Stimulated activated CD8-positive, alpha-beta memory T cell treated with anti-CD3 and anti-CD28 coated beads, Interleukin-2, amount 100 ng/mL, for 48 hours (primary cell): ENCODE measurements at places on chromosomes 2 and 18.

GRCh38 chr2:31729442-31730092, 148.8 kb upstream of the SRD5A2 start:
- DNase-seq, result no peak

DNA sequence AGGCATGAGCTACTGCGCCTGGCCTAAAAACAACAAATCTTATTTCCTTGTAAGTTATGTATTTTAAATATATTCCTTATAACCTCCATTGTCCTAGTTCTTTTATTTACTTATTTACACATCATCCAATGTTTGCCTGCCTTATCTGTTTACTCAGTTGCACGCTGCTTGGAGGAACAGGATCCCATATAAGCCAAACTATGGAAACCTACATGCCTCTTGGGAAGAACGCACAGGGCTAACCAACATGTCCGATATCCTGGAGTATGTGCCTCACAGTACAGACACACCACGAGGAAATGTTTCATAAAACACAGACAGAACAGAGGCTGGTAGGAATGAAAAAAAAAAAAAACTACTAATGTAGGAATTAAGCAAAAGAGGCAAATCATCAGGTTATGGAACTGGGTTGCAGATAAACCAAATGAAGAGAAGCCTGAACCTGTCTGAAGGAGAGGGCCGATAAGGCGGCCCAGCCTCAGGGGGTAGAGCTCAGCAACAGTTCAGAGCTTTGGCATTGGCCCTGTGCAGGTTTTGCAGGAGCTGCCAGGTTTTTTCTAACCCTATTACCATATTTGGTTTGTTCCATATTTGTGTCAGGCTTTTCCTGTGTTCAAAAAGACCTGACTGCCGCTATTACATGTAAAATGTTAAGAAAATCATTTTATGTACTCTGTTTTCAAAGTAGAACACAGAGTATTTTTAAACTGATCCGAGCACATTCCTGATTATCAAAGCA, 19.9 kb upstream of the SP3 start:
- no peak for DNase-seq

DNA sequence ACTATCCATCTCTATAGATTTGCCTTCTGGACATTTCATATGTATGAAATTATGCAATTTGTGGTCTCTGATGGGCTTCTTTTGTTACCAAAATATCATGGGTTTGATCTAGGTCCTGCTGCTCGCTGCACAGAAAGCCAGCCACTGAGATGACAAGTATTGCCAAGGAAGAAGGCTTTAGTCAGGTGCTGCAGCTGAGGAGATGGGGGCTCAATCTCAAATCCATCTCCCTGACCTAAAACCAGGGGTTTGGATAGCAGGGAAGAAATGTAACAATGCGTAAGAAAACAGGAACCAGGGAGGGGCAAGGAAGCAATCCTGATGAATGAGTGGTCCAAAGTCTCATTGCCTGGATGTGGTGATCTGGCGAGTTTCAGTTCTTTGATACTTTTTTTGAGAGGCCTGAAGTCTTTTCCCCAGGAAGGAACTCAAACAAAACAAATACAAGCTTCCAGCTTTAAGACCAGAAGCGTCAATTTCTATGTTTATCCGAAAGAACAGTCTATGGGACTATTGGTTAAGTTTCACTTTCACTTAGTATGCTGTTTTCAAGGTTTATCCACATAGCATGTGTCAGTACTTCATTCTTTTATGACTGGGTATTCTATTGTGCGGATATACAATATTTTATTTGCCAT, 3.4 kb upstream of the CKAP2L start:
- DNase-seq, result no peak

DNA sequence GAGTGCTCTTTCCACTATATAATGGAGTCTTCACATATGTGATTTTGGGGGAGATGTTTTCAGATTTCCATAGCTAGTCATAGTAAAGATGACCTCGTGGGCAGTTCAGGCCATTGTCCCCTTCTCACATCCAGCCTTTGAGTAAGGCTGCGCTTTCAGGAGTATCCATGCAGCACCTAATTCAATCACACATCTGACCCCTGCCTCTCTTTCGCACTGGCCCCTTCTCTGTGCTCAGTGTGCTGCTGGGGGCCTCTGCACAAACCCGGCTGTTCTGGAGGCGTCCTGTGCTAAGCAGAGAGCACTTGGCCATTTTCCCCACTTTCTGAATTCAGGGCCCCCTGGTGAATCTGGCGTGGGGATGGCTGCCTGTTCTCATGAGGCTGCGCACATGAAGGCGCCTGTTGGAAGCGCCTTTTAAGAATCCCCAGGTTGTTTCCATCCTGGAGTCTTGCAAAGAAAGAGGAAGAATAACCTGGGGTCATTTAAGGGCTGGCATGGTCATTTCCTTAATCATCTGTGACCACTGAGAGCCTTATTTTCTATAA, 96.0 kb upstream of the ALPP start:
- DNase-seq, result no peak

DNA sequence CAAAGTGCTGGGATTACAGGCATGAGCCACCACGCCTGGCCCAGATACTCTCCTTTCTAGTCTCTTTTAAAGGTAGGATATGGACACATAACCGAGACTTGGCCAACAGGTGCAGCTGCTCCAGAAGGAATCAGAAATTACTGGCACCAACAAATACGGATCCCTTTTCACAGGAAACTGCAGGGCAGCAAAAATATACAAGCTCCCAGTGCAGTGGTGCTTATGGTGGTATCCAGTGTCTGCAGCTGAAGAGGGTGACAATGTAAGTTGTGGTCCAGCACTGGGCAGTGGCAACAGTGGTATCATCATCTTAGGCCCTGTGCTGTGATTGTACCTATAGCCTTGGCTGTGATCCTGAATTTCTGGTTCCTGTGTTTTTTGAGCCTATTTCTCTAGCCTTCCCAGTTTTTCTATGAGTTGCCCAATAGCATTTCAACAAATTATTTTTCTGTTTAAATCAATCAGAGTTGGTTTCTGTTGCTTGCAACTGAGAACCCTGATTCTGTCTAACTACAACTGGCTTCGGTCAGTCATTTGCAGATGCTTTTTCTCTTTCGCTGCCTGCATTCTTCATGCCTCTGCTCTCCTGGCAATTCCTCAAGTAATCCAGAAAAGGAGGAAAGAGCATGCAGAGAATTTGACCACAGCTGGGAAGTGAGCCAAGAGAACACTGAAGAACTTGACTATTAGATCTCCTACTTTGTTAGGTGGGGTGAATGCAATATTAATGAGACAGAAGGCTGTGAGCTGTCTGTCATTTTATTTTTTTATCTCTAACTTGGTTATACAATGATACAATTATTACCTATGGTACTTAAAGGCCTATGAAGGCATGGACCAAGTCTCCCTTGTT, 30.8 kb upstream of the EML4 start:
- no peak for DNase-seq

DNA sequence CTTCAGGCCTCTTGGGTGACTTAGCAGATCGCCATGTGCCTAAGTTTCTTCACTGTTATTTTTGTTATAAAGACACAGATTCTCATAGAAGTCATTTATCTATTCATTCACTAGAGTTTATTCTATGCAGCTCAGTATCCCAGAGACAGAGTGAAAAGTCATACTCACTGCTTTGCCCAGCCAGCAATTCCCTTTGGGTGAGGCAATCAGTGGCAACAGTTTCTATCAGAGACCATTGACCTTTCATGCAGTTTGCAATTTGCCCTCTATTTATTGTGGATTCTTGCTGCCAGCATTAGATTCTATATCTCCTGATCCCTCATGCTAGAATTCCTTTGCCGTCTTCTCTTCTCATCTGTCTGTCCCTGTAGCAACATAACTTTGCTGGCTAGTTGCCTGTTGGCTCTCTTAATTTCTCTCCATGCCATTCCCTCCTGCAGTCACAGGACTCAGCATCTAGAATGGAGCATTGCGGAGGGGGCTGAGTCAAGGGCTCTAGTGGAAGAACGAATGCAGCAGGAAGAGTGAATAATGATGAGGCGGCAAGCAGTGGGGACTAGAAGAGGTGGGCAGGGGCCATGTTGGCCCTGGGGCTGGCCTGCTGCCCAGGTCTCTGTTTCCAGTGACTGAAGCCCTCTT, 12.2 kb downstream of the SLC9A4 start:
- DNase-seq, result no peak

- DNase-seq, result no peak
These were observed 65.8 kb upstream of the ATL2 start for GRCh38 chr2:38442643-38443541.

DNA sequence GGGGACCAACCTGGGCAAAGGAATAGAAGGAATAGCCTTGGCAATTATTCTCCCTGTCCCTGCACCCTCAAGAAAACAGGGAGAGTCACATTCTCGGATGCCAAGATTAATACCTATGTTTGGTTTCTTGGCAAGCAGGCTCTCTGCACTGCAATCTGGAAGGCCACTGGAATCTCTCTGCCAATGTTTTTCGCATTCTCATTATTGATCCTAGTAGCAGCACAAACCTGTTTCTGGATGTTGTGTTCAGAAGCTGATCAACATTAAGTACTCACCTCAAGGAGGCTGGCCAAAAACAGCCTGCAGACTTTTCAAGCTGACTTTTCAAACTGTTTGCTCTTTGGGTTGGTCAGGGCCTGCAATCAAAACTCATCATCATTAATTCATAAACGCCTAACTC, 62.2 kb downstream of the CLHC1 start:
- DNase-seq, result no peak
